NCI-H1417 treated with DMSO at 0.1 percent for 48 hours (cell line): ENCODE measurements at places on chromosomes 2 and 18.

- no peak for DNase-seq
Observed at GRCh38 chr2:79798776-79799175, 285.9 kb downstream of the CTNNA2 start.

- DNase-seq, result no peak
Observed at GRCh38 chr2:240705204-240705791, 13.6 kb downstream of the AQP12A start.

GRCh38 chr2:176978921-176979320 lies 233.7 kb upstream of the HNRNPA3 start:
- DNase-seq, result no peak

- no peak for DNase-seq
Observed at GRCh38 chr18:22432657-22433137, 15.0 kb upstream of the CTAGE1 start.

DNA sequence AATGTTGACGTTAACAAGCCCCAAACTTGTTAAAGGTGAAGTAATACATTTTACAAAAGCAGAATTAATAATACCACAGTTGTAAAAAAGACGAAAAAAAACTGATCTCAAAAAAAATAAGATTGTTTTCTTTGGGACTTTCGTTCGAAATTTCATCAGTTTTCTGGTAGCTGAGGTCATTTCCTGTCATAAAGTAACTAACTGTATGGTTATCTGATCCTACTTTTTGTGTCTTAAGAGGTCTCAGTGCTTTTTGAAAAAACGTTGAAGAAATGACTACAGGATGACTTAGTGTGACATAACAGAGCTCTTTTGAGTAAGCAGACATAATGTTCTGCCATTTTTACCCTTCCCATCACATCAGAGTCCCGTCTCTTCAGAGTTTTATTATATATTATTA lies 79.3 kb downstream of the BIRC6 start:
- no peak for DNase-seq

DNA sequence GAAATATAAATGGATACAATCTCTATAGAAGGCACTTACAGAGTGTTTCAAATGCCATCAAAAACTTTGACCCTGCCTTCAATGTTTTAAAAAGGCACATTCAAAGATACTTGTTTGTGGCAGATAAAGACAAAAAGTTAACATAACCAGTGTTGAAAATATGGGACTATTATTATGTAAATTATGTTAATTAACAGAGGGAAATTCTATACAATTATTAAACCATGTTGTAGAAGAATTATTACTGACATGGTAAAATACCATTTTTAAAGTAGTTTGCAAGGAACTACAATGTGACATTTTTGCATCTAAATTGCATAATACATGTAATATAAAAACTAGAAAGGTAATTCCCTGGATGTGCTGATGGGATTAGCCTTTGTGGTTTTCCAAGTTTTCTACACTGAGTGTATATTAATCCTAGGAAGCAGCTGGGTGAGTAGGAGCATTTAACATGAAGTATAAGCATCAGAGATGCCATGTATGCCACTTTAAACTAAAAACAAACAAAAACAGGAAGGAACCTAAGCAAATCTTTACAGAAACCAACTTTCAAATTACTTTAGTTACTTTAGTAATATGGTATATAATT lies 21.7 kb downstream of the MIB1 start:
- no peak for DNase-seq

DNA sequence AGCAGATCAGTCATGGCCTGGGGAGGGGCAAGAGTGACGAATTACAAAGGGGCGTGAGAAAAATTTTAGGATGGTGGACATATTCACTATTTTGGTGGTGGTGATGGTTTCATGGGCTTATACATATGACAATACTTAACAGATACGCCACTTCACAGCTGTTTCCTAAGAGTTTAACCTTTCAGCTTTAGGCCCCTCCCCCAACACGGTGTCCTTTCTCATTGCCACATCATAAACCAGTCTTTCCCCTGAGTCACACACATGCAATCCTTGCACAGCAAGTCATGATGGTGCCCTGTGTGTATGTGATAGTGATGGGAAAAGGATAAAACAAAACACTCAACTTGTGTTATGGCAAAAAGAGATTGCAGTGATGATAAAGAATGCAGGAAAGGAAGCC lies 47.6 kb upstream of the IL1R1 start:
- no peak for DNase-seq

DNA sequence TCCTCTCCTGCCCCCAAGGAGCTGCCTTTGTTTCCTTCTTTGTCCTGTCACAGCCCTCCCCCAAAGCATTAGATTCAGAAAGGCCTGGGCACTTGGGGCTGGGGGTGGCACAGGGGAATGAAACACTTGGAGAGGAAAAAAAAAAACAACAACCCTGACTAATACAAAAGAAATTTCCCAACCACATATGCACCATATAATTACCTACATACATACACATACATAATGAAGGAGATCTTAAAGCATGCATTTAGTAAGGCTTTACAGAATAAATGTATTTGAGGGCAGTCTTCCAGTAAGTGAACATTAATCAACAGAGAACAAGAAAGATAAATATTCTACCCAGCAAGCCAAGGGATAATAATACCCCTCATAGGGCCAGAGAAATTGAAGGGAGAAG lies 70.0 kb upstream of the PPP1CB start:
- DNase-seq, result peak; percentile 36

DNA sequence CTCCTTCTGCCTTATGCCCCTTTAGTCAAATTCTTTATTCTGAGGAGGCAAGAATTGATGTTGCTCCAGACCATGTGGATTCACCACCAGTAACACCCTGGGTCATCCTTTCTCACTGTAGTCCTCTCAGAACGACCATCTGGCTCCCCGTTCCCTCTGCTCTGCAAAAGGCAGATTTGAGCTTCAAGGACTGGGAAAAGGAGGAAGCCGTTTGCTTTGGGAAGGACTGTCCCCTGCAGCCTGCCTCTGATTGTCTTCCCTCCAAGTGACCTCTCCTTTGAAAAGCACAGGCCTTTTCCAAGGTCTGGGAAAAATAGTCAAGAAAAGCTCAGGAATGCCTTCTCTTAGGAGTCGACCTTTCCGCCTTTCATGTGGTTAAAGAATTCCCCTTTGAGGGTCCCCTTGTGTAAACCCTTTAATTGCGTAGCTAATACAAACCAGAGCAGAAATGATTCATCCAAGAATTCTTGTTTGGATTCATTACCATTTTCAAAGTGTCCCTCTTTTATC lies 130.1 kb upstream of the COPS8 start:
- DNase-seq, result no peak

GRCh38 chr2:113799375-113799774 lies 42.9 kb upstream of the SLC35F5 start:
- no peak for DNase-seq

- no peak for DNase-seq
Observed at GRCh38 chr2:74246496-74247195, 48.2 kb downstream of the MTHFD2 start.

DNA sequence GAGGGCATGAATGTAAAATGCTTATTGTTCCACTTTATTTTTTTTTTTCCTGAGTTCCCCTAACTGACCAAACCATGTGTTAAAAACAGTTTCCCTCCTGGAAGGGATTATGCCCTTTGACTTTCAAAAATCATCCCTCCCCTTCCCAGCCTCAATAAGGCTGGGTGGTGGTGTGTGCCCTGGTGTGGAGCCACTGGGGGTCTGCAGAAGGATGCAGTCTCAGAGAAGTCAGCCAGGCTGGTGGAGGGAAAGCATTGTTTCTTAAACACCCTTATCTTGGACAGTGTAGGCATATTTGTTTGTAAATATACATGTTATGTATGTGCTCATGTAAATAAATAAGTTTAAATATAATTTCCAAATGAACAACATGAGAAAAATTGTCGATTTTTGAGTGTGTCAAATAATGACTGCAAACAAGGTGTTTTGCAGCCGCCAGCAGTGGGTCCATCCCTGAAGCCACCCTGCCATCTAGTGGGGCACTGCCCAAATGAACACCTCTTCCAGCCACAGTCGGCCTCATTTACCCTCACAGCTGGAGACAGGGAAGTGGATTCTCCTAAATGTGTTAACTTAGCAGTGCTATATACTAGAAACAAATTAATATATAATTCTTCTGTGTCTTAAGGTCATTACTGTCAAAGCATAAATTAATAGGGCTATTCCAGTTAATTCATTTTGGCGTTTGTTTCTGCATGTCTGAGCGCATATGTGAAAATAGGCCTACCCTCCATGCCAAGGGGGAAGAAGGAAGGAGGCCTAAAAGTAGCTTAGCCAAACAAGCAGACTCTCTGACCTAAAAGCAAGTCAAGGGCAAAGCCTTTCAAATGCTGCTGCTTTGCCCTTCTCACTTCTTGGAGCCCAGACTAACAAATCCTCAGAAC lies 209.6 kb upstream of the PIK3C3 start:
- peak; percentile 86 for DNase-seq

DNA sequence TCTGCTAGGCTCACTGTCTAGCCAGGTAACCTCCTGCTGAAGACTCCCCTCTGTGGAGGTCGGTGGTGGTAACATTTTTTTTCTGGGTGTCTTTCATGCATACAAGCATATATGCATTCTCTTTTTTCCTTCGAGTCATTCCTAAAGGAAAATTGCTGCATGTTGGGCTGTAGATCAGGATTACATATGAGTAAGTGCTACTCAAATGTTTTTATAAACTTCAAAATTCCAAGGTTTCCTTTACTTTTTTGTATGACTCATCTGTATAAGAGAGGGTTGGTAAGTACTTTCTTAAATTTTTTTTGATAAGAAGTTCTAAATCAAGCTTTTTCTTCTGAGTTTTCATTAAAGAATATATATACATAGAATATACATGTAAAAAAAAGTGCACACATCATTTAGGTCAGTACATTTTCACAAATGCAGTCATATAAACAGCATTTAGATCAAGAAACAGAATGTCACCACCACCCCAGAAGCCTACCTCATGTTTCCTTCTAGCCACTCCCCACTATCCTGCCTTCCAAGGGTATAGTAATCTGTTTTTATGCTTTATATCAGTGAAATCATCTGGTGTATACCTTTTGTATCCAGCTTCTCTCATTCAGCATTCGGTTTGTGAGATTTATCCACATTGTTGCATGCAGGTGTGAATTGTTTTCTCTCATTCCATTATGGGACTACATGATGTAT lies 128.0 kb upstream of the MAP3K20 start:
- DNase-seq, result no peak

GRCh38 chr2:2942225-2942624 lies 435.4 kb downstream of the EIPR1 start:
- no peak for DNase-seq

- DNase-seq, result no peak
Observed at GRCh38 chr18:35059280-35059927, 18.2 kb downstream of the MAPRE2 start.

GRCh38 chr2:216315802-216316603 lies 56.3 kb downstream of the MARCHF4 start:
- DNase-seq, result peak; percentile 38

DNA sequence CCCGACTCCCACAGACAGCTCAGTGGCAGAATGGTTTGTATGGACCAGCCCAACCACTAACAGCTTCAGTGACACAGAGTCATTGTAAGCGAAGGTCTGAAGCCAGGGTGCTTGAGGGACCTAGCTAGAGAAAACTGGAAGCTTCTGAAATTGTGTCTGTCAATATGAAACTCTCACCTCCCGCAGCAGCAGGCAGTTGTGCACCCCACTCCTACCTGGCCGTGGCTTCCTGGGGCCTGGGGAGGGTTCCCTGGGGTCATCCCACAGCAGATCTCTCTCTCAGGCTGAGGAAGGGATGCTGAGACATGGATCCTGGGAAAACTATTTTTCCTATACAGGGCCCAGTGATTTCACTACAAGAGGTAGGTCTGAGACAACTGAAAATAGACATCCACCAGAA lies 229.5 kb downstream of the TFCP2L1 start:
- DNase-seq, result no peak

GRCh38 chr2:239375278-239376061 lies 25.4 kb downstream of the HDAC4 start:
- no peak for DNase-seq

GRCh38 chr2:66426244-66427111 lies 8.4 kb upstream of the MEIS1 start:
- no peak for DNase-seq

GRCh38 chr2:97747285-97747684 lies 33.9 kb downstream of the ZAP70 start:
- no peak for DNase-seq

DNA sequence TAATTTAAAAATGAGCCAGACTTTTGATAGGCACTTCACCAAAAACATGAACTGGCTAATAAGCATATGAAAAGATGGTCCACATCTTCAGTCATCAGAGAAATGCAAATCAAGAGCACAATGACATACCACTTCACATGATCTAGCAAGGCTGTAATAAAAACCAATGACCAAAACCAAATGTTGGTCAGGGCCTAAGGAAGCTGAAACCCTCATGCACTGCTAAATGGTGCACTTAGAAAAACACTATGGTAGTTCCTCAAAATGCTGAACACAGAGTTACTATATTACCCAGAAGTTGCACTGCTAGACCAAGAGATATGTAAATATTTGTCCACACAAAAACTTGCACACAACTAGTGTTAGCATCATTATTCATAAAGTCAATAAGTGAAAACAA lies 504.9 kb upstream of the SOX11 start:
- DNase-seq, result no peak

DNA sequence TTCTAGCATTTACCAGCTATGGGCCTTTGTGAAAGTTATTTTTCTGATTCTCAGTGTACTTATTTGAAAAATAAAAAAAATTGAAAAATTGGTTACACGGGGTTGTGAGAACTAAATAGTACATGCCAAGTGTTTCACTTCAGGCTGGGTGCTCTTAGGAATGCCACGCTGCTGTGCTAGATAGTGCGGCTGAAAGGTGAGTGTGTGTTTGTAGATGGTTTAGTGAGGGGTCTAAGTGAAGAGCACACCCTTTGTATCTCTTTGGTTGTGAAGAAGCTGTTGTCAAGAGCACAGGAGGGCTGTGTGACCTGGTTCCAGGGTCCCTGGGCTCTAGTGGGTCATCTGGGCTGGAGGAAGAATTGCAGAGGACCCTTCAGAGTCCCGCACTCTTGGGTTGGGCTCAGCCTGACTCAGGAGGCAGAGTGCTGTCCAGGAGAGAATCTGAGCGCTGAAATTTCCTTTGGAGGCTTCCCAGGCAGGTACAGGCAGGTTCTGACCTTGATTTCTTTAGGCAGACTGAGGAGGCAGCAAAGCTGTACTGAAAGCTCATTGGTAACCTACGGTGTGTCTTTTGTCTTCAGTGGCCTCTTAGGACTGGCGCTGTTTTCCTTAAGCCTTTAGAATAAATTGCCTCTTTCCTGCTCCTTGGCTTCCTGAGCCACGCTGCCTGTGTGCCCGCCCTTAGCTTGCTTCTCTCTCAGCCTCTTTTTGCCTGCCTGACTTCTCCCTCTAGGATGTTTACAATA lies 44.4 kb downstream of the MAP4K4 start:
- DNase-seq, result no peak
